CD4-positive, alpha-beta T cell treated with Interleukin-15 for 1 hour (primary cell): ENCODE measurements at places on chromosomes 3 and 15.

GRCh38 chr3:150371741-150372254 is 36.3 kb upstream of the TSC22D2 start:
- DNase-seq = no peak

DNA sequence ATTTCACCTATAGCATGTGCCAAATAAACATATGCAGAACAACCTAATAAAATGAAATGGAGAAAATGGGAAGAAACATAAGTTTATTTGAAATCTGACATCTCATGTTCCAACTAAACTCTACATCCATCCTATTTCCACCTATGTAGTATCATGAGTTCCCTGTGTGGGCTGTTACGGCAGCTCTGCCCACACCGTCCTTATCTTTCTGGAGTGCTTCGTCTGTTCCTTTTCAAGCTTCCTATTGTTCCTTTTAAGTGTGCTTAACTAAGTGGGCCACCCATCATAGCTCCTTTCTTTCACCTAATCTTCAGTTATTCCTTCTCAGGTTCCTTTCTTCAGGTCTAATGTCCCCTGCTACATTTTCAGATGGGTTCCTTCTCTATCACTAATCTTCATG is 17.3 kb downstream of the RYR3 start:
- DNase-seq = no peak

DNA sequence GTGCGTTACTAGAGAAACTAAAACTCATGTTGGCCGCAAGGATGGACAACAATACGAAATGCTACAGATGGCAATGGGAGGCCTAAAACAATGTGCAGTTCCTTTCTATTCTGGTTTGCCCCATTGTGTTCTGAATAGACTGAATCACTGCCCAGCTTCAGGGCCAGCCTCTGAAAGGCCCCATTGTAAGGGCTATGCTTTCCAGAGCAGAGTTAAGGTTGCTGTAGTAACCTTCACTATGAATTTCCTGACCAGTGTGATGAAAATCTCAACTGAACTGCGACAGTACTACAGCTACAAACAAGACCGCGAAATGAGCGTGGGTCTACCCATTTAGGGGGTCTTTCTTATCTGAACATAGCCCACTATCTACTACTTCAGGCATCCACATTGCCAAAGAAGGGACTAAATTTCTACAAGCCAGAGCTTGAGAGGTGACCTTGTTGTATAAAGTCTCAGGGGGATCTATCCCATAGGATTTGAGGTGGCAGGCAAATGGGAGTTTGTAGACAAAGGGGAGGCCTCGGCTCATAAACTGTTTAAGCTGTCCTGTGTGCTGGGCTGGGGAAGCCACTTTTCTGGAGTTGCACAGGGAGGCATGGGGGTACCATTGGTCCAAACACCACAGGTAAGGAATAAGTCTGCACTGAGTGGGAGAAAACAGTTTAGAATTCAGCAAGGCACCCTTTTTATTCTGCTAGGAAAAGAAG is 80.1 kb downstream of the MYO1E start:
- DNase-seq = no peak

DNA sequence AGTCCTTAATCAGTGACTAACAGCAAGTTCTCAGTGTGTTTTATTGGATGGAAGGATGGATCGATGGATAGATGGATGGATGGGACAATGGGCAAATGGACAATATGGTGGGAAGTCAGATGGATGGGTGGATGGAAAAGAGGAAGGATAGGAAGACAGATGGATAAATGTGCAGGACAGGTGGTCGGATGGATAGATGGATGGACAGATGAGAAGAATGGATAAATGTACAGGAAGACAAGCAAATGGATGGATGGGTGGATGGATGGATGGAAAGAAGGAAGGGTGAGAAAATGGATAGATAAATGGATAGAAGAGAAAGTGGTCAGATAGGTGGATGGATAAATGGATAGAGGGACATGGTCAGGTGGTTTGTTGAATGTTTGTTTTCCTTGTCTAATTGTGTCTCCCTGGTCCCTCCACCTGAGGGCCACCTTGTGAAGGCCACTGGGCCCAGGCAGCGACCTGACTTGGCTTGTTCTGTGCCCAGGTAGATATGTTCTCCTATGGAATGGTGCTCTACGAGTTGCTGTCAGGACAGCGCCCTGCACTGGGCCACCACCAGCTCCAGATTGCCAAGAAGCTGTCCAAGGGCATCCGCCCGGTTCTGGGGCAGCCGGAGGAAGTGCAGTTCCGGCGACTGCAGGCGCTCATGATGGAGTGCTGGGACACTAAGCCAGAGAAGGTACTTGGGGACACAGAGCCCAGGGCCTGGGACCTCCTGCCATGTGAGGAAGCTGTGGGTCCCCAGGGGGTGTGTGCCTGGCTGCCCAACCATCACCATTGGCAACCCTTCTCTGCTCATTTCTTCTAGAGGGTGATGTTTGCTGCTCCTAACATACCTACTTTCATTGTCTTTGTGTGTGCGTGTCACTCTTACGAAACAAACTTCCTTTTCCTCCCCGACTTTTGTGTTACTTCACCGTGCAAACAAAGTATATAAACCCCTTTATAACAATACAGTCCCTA is 137.5 kb downstream of the LRRK1 start:
- no peak for DNase-seq

GRCh38 chr3:61627768-61628185 is 66.4 kb downstream of the PTPRG start:
- no peak for DNase-seq

DNA sequence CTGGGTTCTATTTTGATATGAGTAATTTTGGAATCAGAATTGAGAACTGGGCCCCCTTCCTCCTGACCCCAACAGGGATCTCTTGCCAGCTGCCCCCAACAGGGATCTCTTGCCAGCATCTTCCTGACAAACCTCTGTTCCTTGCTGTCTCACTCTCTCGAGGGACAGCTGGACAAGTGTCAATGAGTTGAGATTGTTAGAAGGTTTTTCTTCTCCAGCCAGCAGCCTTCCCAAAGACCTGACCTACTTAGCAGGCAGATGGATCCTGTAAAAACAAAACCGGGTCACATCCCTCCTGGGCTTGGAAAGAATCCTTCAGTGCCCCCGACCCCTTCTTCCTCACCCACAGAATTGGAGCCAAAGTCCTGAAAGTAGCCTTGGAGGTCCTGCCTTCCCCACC is 21.6 kb downstream of the LIMD1 start:
- no peak for DNase-seq

GRCh38 chr3:123986427-123986826 is 5.5 kb downstream of the ROPN1 start:
- DNase-seq = no peak

- DNase-seq = no peak
Measured at GRCh38 chr3:52068730-52069129, 12.4 kb upstream of the DUSP7 start.

DNA sequence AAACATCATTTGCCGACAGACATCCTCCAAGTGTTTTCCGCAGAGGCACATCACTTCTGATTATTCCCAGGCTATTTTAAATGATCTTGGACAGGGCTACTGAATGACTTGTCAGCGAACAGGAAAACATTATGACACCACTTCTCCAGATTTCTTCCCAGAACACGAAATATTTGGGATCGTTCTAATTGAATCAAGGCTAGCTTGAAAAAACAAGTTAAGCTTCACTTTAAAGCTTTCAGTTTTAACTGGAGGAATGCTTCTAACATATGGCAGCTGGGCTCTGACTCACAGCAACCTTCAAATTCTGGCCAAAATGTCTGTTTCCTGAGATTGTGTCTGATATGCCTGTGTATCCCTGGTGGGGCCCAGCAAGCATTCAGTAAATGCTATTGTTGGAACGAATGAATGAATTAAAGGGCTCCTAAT is 127.0 kb upstream of the ICE2 start:
- no peak for DNase-seq

GRCh38 chr3:110900576-110900975 is 171.0 kb upstream of the NECTIN3 start:
- DNase-seq = no peak

- DNase-seq = no peak
Measured at GRCh38 chr15:74982183-74982582, 13.2 kb upstream of the SCAMP5 start.

- peak; percentile 18 for DNase-seq
Measured at GRCh38 chr3:130925628-130926027, 31.7 kb downstream of the ATP2C1 start.

DNA sequence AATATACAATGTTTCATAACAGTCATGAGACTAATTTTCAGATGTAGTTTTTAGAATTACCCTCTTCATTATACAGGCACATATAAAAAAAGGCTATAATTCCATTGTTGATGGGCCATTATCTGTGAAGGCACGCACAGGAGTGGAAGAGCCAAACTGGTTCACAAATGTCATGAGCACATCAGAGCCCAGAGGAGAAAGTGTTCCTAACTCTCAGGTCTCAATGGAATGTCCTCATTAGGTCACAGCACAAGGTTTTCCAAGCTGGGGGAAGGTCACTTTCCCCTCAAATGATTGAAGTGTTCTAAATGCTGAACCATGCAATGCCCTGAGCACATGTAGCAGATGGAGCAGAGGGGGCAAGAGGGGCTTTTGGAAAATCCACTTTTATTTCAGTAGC is 41.2 kb downstream of the GJD2 start:
- DNase-seq = no peak

DNA sequence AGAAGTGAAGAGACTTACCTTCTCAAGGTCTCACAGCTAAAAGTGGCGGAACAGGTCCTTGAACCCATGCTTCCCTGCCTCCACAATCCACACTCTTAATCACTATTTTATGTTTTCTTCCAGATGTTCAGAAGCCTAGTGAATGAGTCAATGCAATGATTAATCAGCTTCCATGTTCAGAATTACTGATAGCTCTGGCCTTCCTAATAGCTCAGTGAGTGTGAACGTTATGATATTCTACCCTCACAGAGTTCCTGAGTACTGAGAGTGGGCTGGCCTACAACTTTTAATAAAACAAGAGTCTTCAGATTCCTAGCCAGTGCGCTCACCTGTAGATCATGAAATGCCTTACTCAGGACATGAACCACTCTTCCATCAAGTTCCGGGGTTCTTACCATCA is 443.0 kb upstream of the ADAMTS9 start:
- no peak for DNase-seq

GRCh38 chr15:86553108-86553507 is 473.4 kb downstream of the AGBL1 start:
- no peak for DNase-seq

DNA sequence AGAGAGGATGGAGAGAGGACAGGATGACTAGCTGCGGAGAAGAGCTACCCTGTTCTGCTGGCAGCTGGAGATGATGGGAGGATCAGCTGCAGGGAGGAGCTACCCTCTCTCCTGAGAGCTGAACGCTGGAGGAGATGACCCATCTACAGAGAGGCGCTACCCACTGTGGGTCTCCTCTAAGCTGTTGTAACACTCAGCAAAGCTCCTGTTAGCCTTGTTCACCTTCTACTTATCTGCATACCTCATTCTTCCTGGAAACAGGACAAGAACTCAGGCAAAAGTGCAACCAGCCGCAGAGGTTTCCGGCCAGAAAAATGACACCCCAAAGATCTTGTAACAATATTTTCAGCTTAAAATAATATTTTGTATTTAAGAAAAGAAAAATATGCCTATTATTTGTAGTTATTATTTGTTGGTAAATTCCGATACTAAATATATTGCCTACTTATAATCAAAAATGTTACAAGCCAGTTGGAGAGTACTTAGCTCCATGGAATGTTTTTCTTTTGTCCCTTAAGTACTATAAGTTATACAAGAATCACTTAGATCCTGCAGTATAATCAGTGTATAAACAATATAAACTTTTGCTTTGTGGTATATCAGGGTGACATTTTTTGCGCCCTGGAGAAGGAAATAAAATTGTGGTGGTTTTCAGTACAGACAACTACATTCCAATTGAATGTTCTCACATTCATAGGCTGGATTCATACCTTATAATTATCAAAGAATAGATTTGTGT is 1188.0 kb upstream of the CADM2 start:
- no peak for DNase-seq

GRCh38 chr3:38722781-38723568 is 73.5 kb upstream of the SCN5A start:
- DNase-seq = no peak

- DNase-seq = no peak
Measured at GRCh38 chr3:126337980-126338651, 19.1 kb downstream of the KLF15 start.

DNA sequence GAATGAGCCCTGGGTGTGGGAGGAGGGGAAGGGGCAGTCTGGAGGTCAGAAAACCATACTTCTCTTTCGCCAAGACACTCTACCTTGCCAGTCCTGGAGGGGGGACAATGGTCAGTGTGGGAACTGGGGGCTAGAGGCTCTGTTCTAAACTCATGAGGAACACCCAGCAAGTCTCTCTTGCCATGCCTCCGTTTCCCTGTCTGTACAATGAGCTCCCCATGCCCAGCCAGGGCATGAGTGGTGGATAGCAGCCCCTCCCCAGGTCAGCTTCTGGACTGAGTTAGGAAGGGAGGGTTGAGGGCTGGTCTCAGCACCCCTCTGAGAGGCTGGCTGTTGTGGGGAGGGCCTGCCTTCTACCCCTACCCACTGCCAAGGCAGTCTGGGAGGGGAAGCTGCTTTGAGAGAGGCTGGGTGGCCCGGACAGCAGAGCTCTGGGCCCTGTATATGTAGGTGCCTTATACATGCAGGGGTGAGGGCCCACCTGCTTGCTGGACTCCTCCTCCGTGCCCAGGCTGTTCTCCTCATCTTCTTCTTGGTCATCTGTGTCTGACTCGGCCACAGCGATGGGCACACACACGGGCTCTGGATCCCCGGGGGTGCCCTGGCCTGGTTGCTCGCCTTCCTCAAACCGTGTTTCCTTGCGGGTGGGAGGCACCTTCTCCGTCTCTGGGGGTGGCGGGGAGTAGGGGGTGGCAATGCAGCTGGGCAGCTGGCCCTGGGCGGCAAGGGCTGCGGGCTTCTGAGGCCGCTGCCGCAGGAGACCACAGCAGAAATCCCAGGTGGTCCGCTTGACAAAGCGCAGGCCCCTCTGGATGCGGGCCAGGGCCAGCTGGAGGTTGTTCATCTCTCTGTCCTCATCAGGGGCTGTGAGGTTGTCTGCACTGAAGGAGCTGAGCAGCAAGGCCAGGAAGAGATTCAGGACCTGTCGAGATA is 68.8 kb downstream of the SCN5A start:
- no peak for DNase-seq

GRCh38 chr3:67635806-67636205 is 18.6 kb downstream of the SUCLG2 start:
- no peak for DNase-seq

DNA sequence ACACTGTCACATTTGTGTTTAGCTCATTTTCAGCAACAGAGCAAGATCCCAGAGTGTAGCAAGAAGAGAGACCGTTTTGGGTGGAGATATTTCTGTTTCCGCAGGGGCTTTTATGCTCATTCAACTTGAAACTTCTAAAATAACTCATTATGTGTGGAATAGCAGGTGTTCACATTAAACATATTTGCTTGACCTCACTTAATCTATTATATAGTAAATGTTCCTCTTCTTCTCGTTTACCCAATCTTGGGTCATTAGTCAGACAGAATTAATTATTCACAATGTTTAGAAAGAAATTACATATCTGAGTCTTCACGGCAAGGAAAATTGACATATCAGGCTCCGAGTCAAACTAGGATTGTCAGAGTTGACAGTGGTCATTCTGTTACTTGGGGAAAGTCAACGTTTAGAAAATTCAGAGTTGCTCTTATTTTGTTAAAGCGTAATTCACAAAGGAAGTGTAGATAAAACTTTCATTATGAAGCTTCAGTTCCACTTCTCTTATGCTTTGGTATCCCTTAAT is 222.9 kb downstream of the TPRG1 start:
- DNase-seq = no peak
